ENCODE measurements at places on chromosomes 2 and 18.

DNA sequence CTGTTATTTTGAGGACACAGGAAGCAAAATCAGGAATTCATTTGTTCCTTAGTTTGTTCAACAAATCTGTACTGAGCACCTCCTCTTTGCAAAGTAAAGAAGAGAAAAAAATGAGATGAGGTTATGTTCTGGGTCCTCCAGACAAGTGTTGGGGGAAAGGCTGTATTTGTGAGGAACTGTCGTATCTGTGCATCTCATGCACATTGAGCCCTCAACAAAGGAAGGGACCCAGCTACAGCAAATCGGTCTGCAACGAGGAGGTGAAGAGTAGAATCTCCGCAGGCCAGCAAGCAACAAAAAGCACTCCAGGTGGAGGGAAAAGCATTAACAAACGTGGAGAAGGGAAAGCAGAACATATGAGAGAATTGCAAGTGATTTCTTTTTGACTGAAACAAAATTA lies 143.0 kb upstream of the CYP1B1 start:
- DNase-seq = no peak

- DNase-seq = no peak
These were observed 46.4 kb downstream of the UXS1 start for GRCh38 chr2:106147665-106148064.

- no peak for DNase-seq
These were observed 106.4 kb upstream of the UGP2 start for GRCh38 chr2:63735263-63735662.

GRCh38 chr2:133977405-133977804 lies 276.5 kb upstream of the MGAT5 start:
- no peak for DNase-seq

DNA sequence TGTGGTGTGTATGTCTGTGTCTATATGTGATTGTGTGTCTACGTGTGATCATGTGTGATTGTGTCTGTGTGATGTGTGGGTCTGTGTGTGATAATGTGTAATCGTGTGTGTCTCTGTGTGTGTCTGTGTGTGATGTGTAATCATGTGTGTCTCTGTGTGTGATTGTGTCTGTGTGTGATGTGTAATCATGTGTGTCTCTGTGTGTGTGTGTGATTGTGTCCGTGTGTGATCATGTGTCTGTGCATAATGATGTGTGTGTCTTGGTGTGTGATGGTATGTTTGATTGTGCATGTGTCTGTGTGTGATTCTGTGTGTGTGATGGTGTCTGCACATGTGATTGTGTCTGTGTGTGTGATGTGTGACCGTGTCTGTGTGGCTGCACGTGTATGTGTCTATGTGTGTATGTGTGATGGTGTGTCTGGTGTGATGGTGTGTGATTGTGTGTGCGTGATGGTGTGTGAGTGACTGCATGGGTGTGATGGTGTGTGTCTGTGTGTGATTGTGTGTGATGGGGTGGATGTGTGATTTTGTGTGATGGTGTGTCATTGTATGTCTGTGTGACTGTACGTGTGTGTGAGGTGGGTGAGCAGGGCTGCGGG lies 78.9 kb downstream of the RTP5 start:
- DNase-seq = no peak

GRCh38 chr2:112491946-112492345 lies 10.0 kb downstream of the TTL start:
- no peak for DNase-seq

GRCh38 chr18:78496079-78496478 lies 483.5 kb upstream of the SALL3 start:
- no peak for DNase-seq

DNA sequence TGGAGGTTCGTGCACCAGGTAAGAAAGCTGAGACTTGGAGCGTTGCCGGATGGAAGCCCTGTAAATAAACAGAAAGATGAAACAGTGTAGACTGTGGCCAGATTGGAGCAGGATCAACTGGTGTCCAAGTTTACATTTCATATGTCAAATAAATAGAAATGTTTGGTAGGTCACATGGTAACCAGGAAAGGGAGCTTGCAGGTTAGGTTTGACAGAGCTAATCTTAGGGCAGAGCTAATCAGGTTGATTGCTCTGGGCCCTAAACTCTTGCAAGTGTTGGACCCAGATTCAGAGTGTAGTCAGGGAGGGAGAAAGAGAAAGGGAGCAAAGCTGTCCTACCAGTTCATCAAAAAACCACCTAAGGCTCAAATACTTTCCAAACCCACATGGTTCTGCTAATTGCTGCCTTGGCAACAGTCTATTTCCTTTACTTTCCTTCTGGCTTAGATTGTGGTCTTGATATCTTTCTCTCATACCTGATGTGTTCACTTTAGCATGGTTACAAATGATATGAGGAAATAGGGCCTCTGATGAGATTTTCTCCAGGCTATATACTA lies 63.2 kb downstream of the G6PC2 start:
- DNase-seq = no peak

DNA sequence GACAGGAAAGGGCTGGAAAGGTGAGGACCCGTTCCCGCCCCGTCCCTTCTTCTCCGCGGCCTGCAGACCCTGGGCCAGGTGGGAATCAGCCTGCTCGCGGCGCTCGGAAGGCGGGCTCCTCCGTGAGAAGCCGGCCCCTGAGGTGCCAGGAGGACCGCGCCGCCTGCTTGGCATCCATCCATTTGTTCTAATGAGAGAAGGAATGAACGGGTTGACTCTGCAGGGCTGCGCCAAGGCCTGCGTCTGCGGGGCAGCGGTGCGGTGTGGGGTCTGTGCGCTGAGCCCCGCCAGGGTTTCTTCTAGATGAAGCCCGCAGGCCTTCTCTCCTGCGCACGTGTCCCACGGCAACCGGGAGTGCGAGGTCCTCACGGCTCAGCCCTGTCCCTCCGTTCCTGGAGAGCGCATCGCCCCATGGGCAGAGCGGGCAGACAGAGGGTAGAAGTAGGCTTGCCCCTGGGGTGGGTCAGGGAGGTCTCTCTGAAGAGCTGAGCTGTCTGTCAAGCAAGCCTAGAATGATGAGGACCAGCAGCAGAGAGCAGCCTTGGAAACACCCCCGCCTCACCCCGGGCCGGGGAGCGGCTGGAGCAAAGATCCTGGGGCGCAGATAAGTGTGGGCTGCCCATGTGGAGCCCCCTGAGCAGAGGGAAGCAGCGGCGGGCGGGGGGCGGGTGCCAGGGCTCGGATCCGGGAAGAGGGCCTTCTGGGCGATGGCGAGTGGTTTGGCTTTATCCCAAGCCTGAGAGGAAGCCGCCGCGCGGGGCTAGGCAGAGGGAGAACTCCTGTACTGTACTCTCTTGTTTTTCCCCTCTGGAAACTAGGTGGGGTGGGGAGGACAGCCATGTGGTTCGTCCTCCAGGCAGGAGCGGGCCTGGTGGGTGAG lies 27.9 kb upstream of the HS6ST1 start:
- DNase-seq = peak; percentile 79

DNA sequence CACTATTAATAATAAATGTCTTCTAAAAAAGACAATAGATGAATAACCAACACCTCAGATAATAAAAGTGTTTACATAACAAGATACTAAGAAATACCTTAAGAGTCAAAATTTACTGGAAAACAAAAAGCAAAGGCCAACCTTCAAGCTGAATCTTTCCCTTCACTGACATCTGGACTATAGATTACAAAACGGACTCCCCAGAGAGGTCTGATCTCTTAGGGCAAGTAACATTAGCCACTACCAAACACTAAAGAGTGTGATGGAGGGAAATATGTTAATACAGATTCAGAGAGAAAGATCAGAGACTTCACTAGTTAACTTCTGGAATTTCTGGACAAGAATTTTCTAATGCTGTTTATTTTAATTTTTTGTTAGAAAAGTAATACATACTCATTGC lies 13.9 kb downstream of the CLASP1 start:
- DNase-seq = no peak

DNA sequence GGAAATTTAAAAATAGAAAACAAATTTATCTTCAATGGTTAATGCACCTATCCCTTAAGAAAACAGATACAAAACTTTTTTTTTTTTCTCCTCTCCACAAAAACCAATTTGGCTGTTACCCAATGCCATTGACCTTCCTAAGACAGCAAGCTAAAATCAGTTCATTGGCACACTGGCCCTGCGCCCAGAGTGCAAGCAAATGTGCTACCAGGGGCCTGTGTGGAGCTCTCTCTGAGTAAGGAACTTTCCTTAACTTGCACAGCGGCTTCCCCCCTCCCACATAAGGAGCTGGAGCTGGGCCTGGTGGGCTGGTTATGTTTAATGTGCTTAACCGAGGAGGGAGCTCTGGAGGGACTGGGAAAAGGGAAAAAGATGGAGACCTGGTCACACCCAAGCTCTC lies 17.6 kb upstream of the POU3F3 start:
- no peak for DNase-seq

DNA sequence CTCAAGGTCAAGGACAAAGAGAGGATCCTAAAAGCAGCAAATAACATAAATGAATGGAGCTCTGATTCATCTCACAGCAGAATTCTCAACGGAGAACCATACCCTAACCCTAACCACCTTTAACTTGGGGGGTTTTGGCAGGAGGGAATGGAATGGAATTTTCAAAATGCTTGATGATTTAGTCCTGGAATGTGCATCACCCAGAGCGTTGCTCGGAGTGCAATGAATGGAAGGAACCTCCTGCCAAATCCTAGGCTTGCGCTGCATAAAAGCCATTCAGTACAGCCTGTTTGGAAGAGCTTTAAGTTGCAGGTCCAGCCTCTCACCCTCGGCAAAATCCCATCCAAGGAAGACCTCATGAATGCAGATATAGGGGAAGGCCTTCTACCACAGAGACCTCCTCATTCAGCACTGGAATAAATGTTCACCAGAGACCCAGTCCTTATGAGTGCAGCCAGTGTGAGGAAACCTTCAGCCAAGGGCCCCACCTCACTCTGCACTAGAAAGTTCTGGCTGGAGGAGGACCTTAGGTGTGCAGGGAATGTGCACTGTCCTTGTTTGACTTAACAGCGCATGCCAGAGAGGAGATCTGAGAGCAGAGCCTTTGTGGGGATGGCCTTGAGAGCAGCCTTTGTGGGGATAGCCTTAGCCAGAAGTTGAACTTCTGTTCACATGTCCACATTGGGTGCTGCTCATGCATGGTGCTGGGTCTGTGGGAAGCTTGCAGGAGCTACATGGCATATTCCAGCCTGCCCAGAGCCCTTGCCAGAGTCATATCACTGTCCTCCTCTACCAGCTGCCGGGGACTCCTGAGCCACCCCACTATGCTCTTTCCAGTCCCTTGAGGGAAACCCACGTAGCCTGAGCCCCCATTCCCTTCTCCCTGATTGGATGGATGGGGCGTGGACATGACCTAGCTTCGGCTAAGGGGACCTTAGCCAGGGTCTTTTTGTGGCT lies 30.5 kb downstream of the ASB1 start:
- no peak for DNase-seq

DNA sequence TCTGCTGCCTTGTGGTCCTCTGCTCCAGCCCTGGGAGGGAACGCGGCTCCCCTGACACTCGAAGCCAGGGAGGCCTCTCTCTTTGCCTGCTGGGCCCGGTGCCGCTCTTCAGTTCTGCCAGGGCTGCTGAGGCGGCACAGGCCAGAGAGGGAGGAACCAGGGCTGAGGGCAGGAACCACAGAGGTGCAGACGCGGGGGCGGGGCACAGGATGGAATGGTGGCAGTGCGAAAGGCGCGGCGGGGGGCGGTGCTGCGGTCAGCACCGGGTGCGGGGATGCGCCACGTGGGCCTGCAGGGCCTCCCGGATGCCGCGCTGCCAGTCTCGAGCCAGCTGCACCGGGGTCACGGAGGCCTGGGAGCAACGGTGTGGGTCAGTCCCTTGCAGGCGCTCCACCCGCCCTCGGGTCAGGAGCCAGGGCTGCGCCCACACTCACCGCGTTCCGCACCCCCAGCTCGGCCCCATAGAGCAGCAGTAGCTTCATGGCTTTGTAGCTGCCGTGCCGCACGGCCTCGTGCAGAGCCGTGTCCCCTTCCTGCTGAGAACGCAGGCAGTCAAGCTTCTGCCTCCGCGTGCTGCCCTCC lies 4.4 kb downstream of the ANKRD23 start:
- no peak for DNase-seq

DNA sequence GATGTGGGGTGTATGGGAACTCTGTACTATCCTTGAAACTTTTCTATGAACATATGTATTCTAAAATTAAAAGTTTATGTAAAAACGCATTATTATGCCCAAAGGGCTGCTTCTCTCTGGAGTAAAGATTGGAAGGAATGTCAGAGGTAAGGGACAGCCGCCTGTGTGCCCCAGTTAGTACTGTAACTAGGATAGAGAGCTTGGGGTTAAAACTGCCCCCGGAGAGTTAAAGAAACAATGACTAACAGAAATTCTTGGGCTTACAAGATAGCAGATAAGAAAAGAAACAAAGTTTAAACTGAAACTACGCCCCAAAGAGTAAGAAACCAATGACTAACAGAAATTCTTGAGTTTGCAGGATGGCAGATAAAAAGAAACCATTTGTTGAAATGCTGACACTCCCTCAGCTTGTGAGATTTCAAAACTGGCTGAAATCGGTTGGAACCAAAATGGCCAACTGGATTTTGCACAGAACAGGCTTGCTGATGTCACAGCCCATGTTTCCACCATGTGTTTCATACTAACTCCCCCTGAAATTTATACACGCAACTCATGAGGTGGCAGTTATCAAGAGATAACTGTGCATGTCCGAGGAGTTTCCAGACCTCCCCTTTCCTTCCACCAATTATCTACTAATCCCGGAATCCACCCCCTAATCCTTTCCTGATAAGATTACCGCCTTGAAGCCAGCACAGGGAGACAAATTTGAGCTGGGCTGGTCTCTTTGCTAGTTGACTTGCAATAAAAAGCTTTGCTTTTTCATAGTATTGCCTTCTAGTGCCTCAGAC lies 8.7 kb upstream of the TXNDC2 start:
- DNase-seq = no peak

- no peak for DNase-seq
These were observed 17.7 kb upstream of the ATG16L1 start for GRCh38 chr2:233233618-233234230.

GRCh38 chr2:40304340-40304739 lies 147.6 kb downstream of the SLC8A1 start:
- DNase-seq = no peak

DNA sequence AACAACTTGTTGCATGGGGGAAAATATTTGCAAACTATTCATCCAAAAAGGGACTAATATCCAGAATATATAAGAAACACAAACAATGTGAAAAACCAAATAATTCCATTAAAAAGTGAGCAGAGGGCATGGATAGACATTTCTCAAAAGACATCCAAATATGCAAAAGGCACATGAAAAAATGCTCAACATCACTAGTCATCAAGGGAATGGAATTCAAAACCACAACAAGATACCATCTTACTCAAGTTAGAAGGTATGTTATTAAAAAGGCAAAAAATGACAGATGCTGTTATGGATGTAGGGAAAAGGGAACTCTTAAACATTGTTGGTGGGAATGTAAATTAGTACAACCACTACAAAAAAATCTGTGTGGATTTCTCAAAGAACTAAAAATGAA lies 396.5 kb downstream of the CCDC85A start:
- DNase-seq = no peak

DNA sequence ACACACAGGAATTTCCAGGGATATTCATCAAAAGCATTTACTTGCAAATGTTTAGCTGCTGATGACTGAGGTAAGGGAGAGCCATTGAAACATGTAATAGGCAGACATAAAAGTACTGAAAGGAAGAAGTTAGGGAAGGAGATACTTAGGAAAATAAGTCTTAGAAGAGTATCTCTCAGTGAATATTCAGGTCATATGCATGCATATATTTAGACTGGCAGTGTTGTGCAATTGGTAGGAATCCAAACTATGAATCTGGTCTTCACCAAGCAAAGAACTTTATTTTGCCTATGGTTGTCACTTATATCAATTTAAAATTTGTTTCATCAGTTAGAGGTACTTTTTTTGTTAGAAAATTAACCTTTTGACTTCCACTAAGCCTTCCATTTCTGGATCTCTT lies 1490.7 kb downstream of the SUCLG1 start:
- DNase-seq = no peak

- DNase-seq = no peak
These were observed 213.0 kb downstream of the PID1 start for GRCh38 chr2:229057976-229058553.

- DNase-seq = peak; percentile 83
These were observed 9.0 kb downstream of the SERTAD2 start for GRCh38 chr2:64644458-64645382.

Measured in lower leg skin (tissue), 4 donors.